AG09319 (cell line): ENCODE measurements at places on chromosomes 6 and 20.

DNA sequence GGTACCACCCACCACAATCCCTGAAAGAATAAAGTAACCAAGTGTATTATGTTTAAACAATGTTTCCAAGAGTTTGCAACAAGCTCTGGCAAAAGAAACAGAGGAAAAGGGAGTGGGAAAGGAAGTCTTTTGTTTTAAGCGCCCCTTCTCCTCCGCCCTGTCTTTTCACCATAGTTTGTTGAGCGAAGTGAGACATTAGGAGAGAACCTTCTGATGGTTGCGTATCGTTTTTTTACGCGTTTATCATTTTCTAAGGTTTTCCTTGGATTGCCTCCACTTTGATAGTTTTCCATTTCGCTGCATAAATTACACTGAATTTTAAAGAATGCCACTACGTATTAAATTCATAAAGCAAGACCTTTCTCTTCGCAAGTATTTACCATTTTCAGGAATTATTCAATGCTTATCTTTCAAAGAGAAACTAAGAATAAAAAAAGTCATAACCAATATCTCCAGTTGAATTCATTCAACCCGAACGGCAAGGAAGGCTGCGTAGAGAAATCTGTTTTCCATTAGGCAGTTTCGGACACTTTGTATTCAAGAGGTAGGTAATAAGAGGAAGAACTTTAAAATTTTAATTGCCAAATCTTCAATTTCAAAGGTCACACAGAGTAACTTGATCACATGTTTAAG, 920 bp upstream of the EPHA7 start:
- DNase-seq, result no peak

DNA sequence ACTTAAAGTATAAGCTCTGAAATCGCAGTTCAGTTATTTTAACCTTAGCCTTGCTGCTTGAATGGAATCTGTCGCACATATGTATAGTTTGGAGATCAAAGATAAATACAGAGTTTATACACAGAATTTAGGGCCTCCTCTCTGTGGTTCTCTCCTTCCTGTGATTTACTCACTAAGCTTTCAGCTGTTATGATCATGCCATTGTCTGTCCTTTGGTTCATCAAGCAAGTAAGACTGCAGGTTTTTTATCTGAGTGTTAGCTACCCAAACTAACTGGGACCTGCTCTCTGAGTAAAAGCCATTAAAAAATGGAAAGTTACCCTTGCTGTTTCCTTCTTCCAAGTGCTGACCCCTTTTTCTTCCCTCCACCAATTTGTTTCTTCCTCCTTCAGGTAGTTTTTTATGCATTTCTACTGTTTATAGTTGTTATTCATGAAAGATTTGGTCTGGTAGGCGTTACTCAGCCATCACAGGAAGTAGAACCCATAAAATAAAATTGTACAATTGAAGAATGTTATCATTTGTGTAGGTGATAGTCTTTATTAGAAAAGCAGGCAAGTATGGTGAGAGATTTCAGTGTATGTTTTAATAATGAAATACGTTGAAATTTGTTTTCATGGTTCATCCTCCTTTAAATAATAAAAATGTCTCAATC, 33.7 kb upstream of the SUMO4 start:
- DNase-seq, result no peak

DNA sequence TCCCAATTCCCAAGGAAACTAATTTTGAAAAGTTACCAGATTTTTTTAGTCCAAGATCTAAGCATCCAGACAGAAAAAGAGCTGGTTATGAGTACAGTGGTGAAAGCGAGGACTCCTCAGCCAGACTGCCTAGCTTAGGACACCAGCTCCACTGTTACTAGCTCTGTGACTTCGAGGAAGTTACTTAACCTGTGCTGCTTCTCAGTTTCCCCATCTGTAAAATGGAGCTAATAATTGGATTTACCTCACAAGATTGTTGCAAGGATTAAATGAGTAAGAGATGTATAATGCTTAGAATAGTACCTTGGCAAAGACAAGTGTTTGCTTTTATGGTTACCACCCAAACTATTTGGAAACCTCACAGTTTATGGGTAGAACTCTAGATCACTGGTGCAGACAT, 1.1 kb downstream of the NT5DC1 start:
- DNase-seq, result no peak

DNA sequence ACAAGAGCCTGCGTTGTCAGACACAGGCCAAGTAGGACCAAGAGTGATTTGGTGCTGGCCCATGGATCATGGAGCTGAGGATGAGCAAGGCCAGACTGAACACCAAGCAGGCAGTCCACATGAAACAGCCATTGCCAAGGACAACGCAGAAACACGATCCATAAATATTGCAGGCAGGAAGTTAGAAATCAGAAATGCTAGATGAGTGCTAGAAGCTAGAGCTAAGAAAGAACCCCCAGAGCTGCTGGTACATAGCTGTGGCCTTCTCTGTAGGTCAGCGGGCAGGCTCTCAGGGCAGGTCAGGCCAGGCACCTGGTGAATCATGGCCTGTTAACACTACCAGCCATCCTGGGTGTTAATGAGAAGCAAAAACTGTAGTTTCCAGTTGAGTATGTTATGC, 119.7 kb downstream of the ALDH8A1 start:
- DNase-seq, result no peak

DNA sequence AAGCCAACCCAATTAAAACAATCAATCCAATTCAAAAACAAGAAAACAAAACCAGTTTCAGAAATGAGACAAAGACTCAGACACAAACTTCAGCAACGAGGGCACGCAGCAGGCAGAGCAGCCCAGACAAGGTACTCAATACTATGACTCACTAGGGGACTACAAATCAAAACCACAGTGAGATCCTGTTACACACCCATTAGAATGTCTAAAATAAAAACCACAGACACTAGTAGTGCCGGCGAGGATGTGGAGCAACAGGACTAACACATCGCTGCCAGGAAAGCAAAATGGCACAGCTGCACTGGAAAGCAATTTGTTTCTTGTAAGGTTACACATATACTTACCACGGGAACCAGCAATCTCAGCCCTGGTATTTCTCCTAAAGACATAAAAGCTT, 28.4 kb upstream of the MAS1L start:
- no peak for DNase-seq

DNA sequence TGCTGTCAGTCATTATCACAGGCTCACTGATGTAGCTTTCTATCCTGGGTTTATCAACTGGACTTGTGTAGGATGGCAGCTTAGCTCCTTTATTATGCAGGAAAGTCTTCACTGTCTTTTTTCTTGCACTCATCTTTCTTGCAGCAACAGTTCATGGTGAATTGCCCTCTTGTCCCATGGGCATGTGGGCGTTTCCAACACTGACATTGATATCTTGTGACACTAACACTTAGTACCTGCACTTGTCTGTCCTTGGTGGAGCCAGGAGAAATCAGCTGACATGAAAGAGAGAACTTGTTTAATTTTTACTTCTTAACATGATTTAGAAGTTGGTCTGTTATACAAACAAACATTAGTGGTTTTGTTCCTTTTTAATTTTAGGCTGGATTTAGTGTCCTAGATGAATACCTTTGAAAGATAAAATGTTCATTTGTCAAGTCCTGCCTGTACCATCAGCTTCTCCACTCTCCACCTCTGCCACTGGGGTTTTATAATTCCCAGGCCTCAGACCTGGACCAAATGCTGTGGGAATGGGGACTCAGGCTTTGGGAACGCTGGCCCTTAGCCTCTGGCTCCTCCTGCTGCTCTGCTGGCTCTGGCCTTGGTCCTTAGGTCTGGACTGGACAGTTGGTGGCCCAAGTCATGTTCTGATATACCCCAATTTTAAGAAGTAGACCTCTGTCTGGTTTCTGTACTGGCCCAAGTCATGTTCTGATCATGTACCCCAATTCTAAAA, 161.0 kb upstream of the LAMP5 start:
- no peak for DNase-seq

- DNase-seq, result no peak
Measured at GRCh38 chr20:4585104-4585753, 136.5 kb upstream of the PRND start.

GRCh38 chr6:41502917-41503671, 43.1 kb upstream of the FOXP4 start:
- no peak for DNase-seq

DNA sequence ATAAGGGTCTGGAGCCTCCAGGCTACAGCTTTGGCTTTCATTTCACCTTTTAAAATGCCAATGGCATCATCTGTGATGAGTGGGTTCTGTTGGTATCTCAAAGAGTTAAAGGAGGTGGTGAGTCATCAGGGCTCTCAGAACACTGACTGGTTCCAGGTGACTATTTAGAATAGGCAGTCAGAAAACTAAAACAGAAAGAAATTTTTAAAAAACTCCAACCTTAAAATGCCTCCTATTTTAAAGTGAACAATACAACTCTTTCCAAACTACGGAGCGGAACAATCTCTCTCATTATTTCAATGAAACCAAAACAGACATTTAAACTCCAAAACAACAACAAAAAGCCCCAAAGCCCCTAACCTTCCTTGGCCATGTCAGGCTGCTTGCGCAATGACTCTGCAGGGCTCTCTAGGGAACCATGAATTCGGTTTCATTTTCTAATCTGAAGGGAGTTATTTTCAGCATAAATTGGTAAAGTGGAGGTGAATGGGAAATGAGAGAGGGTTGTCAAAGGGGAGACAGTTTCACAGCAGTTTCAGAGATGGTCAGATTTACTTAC, 194.9 kb downstream of the KIF6 start:
- no peak for DNase-seq

DNA sequence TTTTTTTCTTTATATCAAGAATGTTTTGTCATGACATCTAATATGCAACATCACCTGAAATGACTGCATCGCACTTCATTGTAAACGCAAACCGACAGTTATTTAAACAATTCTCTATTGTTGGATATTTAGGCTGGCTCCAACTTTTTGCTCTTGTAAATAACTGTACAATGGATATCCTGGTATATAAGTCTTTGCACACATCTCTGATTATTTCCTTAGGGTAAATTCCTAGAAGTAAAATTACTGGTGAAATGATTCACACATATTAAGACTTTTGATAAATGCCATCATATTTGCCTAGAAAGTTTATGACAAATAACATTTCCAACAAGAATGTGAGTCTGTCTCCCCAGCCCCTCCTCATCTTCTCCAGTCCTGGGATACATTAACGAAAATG, 154.7 kb downstream of the TFAP2C start:
- DNase-seq, result no peak

DNA sequence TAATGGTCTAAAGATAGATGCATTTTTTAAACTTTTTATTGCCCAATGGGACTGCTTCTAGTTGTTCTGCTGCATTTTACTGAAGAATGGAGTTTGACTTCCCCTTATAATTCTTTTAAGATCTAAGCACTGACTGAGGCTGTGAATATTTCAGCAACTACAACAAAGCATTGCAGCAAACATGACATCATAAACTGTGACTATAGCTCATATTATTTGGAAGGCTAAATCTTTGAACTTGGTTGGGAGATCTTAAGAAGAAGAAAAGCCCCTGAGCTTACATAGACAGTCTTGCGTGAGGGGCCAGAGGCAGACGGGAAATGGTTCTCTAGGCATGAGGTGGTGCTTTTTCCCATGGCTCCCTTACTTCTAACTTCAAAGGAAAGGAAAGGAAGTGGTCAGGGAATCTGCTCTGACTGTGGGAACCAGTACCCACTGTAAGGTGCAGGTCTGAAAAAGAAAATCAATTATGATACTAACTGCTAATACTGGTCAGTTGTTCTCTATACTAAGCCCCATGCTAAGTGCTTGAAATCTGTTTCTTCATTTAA, 14.8 kb downstream of the HEY2 start:
- no peak for DNase-seq

DNA sequence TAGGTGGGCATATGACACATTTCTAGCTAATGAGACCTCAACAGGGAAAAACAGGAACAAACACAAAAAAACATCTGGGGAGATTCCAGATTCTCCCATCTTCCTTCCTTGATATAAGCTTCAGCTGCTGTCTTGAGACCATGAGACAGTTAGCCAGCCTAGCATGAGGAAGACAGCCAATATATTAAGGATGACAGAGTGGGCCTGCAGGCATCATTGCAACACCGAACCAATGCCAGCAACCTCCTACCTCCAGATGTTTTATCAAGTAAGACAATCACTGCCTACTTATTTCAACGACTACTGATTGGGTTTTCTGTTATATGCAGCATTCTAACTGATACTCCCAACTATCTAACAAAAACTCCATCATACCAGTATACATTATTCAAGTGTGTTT, 119.0 kb downstream of the ISM1 start:
- DNase-seq, result no peak

DNA sequence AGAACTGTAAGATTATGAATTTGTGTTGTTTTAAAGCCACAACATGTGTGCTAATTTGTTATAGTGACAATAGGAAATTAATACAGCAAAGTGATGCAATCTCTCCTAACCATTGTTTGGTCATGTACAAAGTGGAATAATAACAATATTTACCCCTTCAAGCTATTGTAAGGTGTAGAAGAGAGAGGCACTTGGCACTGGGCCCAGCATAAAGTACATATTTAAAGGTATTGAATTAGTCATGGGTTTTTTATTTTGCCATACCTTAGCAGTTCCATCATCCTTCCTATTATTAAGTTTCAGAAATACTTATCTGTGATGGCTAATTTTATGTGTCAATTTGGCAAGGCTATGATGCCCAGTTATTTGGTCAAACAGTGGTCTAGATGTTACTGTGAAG, 322.4 kb upstream of the TSHZ2 start:
- DNase-seq, result no peak

DNA sequence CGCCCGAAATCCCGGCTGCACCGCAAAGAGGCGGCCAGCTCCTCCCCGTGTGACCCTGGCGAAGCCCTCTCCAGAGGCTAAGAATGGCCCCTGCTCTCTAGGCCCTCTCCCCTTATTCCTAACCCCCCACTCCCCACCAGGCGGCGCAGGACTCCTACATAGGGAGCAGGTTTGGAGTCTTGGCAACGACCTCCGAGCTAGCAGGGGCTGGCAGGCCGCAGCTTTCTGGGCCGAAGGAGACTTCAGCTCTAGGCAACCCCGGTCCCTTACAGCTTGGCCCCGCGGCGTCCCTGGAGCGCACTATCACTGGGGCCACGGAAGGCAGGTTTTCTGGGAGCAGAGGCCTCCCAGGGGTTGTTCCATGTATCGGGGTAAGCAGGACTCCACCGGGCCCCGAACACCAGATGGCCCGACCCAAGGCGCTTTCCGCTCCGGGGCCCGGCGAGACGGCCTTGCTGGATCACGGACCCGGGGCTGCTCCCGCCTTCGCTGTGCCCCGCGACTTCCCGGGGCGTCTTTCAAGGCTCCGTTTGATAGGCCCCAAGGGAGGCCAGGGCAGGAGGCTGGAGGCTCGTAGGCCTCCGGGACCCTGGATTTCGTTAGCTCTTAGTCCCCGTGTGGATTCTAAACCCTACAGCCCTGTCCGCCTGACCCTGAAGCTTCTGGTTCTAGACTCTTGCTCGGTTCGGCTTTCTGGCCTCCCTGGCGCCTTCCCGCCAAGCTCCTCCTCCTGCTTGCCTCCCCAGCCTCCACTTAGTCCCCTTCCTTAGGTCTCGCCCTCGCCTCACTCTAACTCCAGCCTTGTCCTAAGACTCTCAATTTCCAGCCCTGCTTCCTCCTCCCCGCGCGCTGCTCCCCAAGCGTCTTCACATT, 1.9 kb downstream of the SLC32A1 start:
- no peak for DNase-seq

GRCh38 chr6:51489133-51489532, 598.3 kb downstream of the PKHD1 start:
- DNase-seq, result no peak

- no peak for DNase-seq
Measured at GRCh38 chr6:148423133-148423532, 80.5 kb downstream of the SASH1 start.
